ENCODE measurements at places on chromosomes 12 and 14.

GRCh38 chr14:103634156-103634555 is 5.1 kb downstream of the KLC1 start:
- DNase-seq, result no peak

GRCh38 chr12:49061157-49061650 is 610 bp upstream of the KMT2D start:
- DNase-seq, result no peak

GRCh38 chr12:13241833-13242488 is 45.4 kb downstream of the EMP1 start:
- DNase-seq, result no peak

GRCh38 chr14:98144964-98145363 is 1127.0 kb downstream of the BCL11B start:
- DNase-seq, result no peak

- DNase-seq, result no peak
Measured at GRCh38 chr12:4115570-4115969, 158.0 kb upstream of the CCND2 start.

GRCh38 chr14:63276492-63277342 is 42.0 kb downstream of the GPHB5 start:
- DNase-seq, result no peak

DNA sequence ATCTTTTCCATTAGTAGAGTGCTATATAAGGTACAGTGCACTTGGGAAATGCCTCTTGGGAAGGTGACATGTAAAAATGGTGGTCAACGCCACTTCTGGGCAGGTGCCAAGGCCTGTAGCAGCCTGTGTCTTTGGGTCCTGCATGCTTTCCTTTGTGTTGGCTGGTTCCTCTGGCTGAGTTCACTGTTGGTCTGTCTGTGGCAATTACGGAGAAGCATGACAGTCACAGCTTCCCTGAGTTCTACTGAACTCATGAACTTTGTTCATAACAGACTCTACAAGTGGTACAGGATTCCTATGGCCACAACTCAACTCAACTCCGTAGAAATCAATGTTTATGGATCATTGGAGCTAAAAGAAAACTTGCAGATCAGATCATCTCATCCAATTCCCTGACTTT is 98.0 kb downstream of the CACNA1C start:
- no peak for DNase-seq
